ENCODE measurements at places on chromosomes 2 and 18.

DNA sequence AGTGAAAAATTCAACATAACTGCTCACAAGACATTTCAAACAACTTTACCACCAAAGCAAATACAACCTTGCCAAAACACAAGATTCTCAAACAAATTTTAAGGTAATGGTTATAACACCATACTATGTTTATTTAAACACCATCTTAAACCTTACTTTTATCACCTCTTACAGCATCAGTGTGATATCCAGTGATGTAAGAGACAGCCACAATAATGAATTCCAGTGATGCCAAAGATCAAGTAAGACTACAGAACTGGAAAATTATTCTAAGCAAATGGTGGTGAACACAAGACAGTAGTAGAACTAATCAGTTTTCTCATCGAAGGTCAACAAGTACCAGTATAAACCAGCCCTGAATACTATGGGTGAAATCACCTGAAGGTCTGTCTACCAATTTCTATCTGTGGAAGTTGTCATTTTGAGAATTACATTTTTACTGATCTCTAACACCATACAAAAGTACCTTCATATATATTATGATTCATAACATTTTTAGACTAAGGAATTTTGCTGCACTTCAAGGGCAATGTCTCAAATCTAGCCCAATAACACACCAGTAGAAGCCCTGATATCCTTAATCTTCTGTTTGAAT lies 146.2 kb downstream of the RBMS1 start:
- DNase-seq = no peak

GRCh38 chr2:100884145-100884621 lies 64.2 kb downstream of the NPAS2 start:
- no peak for DNase-seq

GRCh38 chr2:39737661-39738060 lies 41.4 kb downstream of the THUMPD2 start:
- DNase-seq = peak; percentile 85

DNA sequence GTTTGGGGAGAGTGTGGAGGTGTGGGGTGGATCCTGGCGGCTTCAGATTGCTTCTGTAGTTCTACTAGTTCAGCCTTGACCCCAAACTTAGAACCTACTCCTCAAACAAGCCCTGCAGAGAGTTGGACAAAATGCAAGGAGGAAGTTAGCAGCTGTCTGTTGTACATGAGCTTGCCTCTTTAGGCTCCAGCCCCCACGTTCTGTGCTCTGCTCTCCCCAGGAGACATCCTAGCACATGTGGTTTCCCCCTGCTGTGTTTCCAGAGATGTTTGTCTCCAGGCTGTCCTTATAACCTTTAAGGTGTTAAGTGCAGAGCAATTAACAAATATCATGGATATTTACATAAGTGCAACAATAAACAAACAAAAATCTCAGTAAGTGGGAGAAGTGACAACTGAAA lies 111.1 kb downstream of the ACOXL start:
- DNase-seq = no peak

DNA sequence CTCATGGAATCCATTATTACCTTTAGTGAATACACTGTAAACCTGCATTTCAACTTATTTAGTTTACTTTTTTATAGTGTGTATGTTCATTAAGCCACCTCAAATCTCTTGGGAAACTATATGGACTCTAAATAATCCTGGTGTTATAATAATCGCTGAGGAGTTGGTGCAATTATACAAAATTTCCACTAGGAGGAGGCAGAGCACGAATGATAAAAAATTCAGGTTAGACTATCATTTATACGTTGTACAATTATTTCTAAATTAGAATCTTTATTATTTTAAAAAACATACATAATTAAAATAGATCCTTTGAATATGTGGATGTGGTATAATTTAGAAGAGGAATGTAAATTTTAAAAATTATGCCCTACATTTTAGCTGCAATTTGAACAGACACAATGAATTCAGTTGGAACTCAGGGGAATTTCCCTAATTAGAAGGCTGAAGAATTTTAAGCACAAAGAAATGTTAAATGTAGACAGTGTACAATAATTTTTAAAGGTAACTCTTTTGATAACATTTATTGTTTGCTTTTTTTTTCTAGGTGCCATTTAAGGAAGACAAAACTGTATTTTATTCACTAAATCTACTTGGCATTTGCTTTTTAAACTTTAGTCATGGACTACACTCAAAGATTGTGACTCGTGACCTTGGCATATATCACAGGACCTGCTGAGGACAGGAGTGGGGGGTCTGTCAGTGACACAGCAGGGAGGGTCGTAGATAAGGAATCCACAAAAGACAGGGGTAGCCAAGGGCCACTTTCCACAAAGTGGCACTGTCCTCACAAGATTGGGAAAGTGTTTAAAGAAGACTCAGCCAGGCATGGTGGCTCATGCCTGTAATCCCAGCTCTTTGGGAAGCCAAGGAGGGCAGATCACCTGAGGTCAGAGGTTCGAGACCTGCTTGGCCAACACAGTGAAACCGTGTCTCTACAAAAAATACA lies 45.5 kb downstream of the RAB12 start:
- DNase-seq = peak; percentile 36

- DNase-seq = no peak
Observed at GRCh38 chr2:149223472-149224095, 106.8 kb upstream of the LYPD6 start.

Data from fibroblast of mammary gland (primary cell).